SK-N-SH treated with all-trans-retinoic acid at 6 μM for 48 hours (cell line): ENCODE measurements at places on chromosomes 11 and 22.

DNA sequence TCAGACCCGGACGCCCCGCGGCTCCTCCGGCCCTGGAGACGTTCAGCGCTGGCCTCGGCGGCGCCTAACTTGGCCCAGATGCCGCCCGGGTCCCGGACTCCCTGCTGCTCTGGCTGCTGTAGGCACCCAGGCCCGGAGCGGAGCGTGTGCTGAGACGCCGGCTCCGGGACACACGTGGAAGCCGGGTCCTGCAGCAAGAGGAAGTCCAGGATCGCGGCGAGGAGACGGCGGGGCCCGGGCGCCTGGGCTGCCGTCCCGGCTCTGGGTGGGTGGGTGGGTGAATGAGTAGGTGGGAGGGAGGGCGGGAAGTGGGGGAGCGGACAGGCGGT lies 223 bp downstream of the WT1 start:
- no peak for ATAC-seq

- ATAC-seq: no peak
Observed at GRCh38 chr11:129930296-129930695, 34.9 kb upstream of the NFRKB start.

DNA sequence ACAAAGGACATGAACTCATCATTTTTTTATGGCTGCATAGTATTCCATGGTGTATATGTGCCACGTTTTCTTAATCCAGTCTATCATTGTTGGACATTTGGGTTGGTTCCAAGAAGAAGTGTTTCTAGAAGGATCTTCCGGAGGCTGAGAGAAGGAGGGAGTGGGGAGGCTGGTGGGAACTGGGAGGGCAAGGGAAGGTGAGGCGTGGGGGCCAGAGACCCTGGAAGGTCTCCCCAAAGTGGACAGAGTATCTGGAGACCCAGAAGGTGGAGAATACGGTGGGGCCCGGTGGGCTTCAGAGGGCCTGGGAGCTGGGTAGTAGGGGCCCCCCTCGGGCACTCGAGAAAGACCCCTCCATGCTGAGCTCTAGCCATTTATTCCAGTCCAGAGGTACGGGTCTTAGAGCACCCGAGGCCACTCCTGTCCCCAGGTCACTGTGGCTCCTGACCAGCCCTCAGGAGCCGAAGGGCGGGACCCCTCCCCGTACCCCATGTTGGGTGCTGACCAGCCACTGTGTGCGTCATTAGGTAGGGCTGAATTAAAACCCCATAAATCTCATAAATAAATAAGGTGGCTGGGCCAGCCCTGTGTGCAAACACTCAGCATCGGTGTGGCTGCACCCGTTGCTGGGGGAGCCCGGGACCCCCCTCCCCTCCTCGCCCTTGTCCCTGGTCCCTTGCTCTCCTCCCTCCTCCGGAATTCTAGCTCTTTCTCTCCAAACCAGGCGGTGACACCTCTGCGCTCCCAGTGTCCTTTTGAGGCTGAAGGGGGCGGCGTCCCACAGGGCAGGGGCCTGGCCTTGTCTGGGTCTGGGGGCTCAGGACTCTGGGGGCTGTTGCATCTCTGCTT lies 38.8 kb upstream of the MUC5AC start:
- ATAC-seq: no peak

DNA sequence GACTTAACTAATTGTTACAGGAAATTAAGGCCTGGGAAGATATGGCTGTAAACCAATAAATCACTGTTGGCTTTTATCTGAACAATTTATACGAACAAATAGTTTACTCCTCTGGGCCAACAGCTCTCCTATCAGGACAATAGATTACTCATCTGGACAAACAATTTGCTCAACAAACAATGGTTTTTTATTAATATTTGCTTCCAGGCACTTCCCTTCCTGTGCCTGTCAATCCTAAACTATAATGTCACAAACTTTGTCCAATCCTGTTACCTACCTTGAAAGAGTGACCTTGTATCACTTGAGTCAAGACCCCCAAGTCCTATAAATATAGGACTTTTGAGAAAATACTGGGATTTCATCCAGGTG lies 87.6 kb upstream of the OR9Q1 start:
- ATAC-seq: no peak

DNA sequence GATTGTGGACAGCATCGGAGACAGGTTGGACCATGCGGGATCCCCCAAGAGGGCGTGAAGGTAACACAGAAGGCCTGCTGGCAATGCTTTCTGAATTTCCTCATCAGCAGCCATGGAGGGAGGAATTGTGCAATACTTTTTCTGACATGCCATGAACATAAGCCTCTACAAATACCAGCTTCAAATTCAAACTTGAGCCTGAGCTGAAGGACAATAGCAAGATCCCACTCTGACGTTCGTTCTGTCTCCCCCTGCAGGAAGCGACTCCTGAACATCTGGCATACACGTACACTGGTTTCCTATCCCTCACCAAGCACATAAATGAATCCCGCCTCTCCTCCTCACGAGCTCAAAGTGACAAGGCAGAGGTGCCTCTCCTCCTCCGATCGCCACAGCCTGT lies 312.2 kb downstream of the BRD1 start:
- ATAC-seq: no peak

GRCh38 chr11:36053281-36053680 lies 109.4 kb downstream of the LDLRAD3 start:
- ATAC-seq: no peak

DNA sequence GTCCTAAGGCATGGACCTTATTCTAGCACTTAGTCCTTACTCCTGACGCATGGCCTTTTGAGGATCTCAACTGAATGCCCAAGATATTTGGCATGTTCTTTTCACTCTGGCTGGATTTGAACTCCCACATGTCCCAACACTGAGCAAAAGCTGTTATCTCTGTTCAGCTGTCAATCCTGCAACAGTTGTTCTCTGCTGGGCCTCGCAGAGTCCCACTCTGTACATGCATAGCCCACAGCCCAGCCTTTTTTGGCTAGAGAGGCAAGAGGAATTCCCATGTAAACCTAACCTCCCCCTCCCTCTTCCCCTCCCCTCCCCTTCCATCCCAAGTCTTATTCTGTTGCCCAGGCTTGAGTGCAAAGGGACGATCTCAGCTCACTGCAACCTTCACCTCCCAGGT lies 21.8 kb upstream of the DRG1 start:
- ATAC-seq: no peak

- peak; percentile 88 for ATAC-seq
Observed at GRCh38 chr22:37176464-37177061, 11.5 kb downstream of the C1QTNF6 start.

DNA sequence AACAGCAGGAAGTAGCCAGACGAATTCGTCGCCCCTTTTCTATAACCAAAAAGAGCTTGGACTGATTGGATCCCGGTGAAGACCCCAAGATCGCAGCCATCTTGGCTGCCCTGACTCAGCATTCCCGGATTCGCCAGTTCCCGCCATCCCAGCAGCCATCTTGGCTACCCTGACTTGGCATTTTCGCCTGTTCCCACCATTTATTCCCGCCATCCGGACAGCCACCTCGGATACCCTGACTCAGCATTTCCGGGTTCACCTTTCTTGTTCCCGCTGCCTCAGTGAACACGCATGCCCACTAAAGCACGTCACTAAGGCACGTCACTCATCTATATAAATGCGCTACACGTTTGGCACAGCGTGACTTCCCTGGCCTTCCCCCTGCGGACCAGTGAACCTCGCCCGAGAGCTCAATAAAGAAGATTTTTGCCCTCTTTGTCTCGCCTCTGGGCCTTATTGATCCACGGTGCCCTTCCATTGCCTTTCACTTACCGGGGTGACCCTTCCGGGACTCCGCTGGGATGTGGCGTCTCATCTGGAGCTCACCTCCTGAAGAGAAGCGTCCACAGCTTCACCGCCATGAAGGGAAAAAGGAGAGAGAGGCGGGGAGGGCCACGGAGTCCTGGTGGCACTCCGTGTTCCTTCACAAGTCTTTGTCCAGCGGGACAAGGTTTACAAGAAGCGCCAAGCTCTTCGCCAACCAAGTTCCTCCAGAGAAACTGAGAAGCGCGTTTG lies 4.0 kb upstream of the OR56A3 start:
- ATAC-seq: no peak

DNA sequence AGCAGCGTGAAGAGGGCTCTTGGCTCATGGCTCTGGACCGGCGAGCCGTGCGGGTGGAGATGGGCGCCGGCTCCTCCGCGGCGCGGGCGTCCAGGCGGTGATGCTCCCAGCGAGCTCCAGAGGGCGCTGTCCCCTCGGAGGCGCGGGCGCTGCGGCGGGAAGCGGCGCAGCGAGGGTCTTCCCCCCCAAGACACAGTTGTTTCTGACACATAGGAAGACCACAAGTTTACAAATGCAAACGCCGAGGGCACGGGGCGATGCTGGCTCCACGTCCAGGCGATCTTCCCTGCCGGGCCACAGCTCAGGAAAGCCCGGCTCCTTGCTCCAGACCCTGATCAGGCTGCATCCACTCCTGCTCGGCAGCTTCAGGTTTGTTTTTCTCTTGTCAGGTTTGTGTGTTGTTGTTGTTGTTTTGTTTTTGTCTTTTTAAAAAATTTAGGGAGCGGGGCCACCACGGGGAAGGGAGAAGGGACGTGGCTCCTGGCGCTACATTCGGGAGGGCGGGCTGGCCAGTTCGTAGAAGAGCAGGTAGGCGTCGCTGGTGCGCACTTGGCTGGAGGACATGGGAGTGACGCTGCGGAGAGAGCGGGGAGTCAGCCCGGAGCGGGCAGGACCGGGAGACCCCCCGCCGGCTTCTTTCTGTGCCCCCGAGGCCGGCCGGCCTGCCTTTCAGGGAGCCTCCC lies 10.0 kb upstream of the MFRP start:
- ATAC-seq: peak; percentile 80

DNA sequence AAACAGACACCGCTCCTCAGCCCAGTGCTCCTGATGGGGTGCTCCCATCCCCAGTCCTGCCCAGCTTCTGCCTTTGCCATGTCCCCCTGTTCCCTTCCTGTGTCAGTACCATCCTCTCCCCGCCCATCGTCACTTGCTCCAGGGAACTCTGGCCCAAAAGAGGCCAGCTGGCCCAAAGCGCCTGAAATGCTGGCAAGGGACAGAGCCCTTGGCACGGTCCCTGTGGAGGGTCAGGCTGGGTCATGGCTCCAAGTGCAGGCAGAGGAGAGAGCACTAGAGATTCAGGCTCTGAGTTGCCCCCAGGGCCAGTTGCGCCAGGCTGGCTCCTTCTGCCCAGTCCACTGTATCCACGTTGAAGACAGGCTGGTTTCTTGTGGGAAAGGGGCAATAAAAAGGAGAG lies 8.4 kb upstream of the HDHD5 start:
- no peak for ATAC-seq

- ATAC-seq: no peak
Observed at GRCh38 chr11:125167954-125168835, 3.6 kb downstream of the PKNOX2 start.

DNA sequence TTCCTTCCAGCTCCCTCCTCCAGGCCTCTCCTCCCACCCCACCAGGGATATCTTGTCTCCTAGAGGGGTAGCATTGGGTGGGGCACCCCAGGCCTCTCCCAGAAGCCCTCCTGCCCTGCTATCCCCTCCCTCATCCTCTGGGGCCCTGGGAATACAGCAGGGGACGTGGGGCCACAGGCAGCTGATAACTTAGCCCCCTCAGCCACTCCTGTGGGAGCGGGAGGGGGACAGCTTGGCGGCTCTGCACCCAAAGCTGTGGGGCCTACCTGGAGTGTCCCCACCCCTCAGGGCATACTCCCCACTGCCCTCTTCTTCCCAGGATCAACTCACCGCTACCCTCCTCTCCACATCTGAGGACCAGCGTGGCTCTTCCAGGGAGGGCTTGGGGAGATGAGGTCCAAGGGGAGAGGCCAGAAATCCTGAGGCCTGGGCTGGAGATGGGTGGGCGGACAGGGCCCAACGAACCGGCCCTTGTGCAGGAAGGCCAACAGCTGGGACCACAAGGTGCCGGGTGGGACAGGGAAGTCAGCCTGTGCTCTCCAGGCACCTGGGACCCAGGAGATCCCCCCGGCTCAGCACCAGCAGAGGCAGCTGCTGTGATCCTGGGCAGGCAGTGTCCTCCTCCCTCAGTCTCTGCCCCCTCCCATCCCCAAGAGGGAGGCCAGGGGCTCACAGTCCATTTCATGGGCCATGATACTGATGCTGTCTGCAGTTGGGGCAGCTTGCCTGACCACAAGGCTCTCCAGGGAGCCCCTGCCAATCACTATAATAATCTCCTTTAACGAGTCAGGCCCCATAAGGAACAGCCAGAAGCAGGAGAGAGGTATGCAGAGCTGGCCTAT lies 23.2 kb downstream of the NEAT1 start:
- ATAC-seq: peak; percentile 1

DNA sequence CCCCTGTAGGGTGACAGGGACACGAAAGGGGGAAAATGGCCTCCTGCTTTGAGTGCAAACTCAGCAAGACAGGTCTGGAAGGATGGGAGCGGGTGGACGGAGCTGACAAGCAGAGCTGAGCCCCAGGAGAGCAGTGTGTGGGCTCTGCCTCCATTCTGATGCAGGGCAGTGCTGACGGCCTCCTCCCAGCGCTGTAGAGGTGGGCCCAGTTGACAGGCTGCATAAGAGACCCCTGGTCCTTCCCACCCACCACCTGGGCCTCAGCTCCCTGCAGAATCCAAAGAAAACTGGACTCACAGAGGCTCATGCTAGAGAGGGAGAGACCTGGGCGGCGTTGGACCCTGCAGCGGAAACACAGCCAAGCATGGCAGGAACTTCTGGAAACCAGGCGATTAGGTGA lies 1113.4 kb downstream of the BRD1 start:
- ATAC-seq: no peak

DNA sequence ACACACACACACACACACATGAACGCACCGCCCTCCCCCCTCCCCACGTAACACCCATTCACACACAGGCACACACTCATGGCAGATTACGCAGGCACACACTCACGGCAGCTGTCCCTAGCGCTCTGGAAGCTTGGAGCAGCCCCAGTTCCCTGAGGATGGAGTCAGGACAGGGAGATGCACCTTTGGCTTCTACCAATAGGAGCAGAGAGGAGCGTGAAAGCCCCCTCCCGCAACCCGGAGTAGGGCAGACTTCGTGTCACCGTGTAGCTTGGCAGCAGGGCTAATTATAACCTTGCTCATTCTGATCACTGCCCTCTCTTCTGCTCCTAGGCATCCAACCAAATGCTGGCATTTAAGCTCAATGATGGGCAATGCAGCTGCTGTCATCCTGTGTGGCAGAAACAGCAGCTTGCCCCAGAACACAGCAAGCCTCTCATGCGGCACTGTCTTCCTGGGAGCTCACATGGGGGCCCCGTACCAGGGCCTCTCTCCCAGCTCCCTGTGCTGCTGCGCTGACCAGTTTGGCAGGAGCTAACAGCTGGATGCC lies 31.9 kb downstream of the ANKK1 start:
- ATAC-seq: no peak

GRCh38 chr11:75204685-75205563 lies 35.6 kb upstream of the TPBGL start:
- ATAC-seq: peak; percentile 100

DNA sequence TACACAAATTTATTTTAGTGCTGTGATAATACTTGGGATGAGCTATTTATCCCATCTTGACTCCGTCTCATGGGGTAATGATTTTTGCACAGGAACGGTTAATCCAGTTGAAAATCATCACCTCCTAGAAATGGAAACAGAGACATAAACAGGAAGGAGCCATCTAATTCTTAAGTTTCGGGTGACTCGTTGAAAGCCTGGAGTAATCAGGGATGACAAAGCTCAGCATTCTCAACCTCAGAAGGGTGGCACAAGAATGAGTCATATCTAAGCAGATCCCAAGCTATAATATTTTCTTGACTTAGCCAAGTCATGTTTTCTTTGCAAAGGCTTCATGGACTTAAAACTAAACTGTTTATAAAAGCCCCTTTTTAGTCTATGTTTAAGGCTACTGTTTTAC lies 280.8 kb upstream of the CCDC90B start:
- ATAC-seq: peak; percentile 86
